ENCODE measurements at places on chromosomes 3 and 15. TPM values are rescaled to one million over a fixed set of nuclear protein-coding genes. Genes with fewer than 3 reads are reported as not detected.
A peak's percentile ranks its signal among the peaks of the same experiment; 100 is the strongest.

DNA sequence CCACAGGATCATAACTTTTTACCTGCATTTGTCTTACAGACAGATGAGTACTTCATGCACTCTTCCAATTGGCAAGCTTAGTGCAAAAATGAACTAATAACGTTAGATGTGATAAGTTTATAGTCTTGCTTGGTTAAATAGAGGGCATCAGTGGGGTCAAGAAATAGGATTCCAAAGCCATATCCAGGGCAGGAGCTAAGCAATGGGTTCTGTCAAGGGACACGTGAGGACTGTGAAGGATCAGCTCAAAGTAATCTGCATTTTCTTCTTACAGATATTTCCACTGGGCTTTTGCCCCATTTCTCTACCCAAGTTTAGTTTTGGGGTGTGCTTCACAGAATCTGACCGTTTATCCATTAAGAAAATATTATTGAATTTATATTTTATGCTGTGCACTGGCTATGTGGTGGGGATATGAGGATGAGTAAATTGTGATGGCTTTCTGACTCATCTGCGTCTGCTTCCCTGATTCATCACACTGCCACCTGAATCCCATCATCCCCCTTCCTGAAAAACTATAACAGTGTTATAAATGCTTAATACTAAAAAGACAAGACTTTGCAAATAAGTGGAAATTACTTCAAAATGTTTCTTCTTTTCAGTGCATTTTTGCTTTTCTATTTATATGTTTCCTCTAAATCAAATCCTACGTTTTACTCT, 17.5 kb downstream of the PPP2R3A start:
- no peak for DNase-seq

DNA sequence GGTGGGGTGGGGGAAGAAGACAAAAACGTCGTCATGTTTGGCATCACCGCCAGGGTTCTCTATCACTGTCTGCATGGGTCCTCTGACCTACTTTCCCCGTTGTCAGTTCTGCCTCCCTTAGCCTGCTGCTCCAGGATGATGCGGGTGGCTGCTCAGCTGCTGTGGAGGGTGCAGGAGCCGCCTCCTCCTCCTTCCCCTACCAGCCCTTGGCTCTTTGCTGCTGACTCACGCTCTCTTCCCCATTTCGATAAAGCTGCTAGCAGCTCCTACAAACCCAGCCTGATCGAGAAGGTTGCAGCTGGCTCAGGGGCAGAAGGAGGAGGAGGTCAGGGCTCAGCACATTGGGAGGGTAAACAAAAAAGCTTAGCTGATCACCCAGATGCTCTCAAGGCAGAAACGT, 49.5 kb upstream of the SEC13 start:
- no peak for DNase-seq

DNA sequence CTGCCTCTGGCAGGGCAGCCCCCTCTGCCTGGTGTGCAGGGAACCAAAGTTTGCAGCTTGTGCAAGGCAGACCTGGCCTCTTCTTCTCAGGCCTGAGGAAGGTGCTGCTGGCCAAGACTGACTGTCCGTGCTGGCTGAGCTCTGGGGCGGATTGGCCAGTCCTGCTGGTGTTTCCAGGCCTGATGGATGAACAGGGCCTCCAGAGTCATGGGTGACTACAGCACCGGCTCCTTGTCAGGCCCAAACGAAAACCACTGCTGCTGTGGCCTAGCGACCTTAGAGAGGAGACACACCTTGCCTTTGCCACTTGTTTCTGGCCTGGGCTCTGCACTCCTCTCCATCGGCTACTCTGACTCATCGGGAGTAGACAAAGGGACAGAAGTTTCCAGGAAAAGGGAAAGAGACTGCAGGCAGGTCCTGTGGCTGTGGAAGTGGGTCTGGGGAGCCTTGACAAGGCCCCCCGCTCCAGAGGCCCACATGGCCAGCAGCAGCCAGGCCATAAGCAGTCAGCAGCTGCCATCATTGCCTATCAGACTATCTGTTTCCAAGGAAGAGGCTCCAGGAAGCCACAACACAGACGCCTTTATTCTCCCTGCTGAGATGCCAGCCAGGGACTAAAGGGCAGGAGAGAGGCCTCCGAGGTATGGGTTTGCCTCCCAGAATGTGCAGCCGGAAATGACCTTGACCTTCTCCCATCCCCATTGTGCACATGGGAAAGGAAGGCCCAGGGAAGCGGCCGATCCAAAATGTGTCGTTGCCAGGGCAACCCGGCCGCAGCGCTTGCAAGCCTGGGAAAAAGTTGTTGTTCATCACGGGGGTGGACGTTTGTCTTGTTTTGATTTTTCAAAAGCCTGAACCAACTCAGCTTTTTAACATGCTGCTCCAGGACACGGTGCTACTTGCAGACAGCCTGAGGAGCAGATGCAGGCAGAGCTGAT, 160.5 kb downstream of the CHSY1 start:
- DNase-seq = peak; percentile 78

- DNase-seq = peak; percentile 60
Measured at GRCh38 chr15:41493205-41493901, at the start of gene ITPKA. Gene ITPKA (plus strand): TSS chr15:41493874. CDS start chr15:41493928, 54 bp downstream.

- no peak for DNase-seq
Measured at GRCh38 chr3:193055352-193055751, 137.7 kb upstream of the MB21D2 start.

DNA sequence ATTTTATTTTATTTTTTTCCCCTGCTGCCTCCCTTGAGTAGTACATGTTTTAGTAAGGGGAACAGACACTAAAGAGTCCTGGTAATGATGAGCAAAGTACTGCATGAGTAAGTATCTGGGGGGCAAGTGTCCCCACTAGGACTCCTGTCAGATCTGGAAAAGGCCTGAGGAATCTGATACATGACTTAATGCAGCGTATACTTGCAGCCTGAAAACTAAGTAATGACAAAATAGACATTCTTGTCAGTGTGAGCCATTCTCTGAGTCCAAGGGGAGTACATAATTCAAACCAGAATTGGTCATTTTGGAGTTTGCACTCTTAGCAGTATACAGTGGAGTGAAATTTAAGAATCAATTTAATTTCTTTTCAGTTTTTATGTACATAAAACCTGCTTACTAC, 27.5 kb downstream of the NXPE3 start:
- DNase-seq = no peak

GRCh38 chr15:79376383-79376782, 55.8 kb upstream of the MINAR1 start:
- no peak for DNase-seq

- no peak for DNase-seq
Measured at GRCh38 chr15:52661909-52662308, 17.3 kb downstream of the ATOSA start.

GRCh38 chr15:70275461-70276138, 177.9 kb upstream of the TLE3 start:
- no peak for DNase-seq

DNA sequence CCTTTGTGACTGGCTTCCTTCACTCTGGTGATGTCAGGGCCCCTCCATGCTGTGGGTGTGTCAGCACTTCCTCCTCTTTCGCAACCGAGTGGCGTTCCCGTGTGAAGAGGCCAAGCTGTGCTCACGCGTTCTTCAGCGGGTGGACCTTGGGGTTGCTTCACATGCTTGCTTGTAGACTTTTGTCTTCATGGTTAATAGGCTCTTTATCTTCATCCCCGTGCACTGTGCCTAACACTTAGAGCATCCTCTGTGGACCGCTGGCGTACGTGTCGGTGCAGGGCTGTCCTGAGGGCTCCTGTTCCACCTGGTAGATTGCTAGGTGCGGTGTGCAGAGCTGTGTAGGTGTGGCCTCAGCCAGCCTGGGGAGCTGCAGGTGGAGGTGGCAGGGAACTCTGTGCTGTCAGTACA, 182.3 kb downstream of the OR4M2 start:
- no peak for DNase-seq

GRCh38 chr3:129398803-129399144, 29.7 kb downstream of the EFCAB12 start:
- no peak for DNase-seq

DNA sequence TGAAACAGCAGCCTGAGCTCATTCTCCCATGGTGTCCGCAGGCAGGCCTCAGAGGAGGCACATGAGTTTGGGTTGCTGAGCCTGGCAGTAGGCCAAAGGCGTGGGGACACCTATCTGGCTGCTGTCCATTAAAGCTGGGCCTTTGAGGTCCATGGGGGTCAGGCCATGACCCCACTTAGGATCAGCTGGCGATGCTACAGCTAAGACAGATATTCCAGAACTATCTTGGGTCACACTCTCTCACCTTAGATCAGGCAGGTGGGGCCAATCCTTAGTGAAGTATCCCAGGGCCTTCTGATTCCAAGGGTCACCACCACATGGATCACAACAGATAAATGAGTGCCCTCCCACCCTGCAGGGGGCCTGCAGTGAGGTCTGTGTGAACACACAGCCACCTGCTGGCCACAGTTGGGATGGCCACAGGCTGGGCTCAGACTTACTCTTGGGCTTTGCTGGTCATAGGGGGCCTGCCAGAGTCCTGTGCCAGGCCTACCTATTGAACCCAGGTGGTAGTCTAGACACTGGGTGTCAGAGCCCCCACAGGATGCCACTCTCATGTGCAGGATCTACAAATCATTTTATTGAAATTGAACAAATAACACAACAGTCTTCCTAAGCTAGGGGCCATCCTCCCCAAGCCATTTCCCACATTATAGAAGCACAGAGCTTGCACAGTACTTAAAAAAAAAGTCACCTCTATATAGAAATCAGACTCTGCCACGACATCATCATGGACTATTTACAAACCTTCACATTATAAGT, 2.0 kb upstream of the HYAL2 start:
- no peak for DNase-seq

DNA sequence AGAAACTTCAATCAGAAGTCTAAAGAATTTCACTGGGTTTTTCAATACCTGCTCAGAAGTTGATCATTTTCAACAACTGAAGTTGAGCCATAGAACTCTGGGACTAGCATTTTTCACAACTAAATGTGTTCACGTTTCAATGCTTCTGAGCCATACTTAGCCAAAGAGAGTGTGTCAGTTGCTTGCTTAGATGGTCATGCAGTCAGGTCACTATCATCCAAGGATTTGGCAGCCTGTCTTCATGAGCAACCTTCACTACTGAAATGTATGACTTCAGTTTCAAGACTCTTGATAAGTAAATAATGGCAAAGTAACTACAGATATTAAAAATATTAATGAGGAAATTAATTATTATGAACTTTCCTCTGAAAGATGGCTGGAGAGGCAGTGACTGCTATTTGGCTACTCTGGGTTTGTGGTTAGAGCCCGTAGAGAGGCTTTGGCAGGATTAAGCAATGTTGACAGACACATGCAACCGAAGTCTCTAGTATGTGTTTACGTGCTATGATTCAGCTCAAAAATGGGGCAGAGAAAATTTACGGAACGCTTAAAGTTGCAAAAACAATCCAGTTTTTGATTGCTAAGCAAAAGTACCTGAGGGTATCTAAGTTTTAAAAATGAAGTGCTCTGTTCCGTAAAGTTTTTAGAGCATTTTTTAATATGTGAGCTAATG, 133.8 kb downstream of the GMNC start:
- DNase-seq = no peak

DNA sequence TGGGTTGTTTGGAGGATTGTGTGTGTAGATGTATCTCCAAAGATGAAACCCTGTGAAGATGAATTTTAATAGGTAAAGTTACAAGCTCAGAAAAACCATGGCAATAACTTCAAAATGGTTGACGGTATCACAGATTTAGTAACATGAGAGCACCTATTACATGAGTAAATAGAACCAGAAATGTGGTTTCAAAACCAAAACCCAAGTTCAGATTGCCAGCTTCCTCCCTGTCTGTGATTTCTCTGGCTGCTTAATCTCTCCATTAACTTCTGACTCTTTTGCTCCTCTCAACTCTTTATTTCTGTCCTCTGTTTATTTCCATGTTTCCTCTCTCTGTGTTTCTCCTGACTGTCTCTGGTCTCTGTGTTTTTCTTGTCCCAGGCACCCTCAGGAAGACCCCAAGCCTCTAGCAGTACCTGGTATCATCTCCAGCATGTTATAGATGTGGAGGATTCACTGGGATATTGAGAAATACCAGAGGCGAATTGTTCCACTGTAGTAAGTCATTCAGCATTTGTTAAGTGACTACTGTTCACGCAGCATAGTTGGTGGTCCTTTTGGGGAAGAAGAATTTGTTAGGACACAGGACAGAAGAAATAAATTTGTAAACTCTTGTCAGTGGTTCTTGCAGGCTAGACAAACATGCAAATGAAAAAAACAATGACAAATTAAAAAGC, 138.8 kb downstream of the BBX start:
- DNase-seq = no peak

Gene B3GALNT1
- 21.8 TPM for total RNA-seq

Gene MAP4
- total RNA-seq = 216 TPM

Gene GHSR
- not detected for total RNA-seq

Measured in left lung (tissue), 14 donors.